ENCODE measurements at places on chromosomes 4 and X.
A peak's percentile ranks its signal among the peaks of the same experiment; 100 is the strongest.

- no peak for DNase-seq
Measured at GRCh38 chr4:128525387-128525786, 237.8 kb upstream of the PGRMC2 start.

DNA sequence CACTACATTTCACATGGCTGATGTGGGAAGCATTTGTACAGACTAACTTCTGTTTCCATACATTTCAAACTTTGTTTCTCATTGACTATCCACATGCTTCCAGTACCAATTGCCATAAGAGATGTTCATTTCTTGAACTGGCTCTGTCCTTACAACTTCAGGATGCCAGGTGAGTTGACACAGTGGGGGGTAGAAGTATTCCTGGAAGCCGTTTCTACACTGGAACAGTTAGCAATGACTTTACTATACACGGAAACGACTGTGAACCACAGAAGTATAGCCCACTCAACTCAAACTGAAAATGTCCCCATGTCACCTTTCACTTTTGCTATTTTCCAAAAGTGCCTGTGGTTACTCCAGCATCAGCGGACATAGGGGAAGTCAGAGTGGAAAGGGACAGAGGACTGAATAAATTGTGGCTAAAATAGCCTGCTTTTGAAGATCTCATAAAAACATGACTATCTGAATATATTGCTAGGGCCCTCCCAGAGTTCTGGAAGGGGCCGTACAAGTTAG is 38.0 kb upstream of the DSPP start:
- DNase-seq, result no peak

- no peak for DNase-seq
Measured at GRCh38 chr4:188296331-188296730, 157.1 kb downstream of the TRIML1 start.

GRCh38 chr4:77358315-77358928 is 201.4 kb downstream of the CCNG2 start:
- DNase-seq, result peak; percentile 60

- no peak for DNase-seq
Measured at GRCh38 chr4:80694171-80694570, 336.3 kb upstream of the BMP3 start.

GRCh38 chrX:3699821-3700381 is 13.5 kb downstream of the PRKX start:
- DNase-seq, result no peak

DNA sequence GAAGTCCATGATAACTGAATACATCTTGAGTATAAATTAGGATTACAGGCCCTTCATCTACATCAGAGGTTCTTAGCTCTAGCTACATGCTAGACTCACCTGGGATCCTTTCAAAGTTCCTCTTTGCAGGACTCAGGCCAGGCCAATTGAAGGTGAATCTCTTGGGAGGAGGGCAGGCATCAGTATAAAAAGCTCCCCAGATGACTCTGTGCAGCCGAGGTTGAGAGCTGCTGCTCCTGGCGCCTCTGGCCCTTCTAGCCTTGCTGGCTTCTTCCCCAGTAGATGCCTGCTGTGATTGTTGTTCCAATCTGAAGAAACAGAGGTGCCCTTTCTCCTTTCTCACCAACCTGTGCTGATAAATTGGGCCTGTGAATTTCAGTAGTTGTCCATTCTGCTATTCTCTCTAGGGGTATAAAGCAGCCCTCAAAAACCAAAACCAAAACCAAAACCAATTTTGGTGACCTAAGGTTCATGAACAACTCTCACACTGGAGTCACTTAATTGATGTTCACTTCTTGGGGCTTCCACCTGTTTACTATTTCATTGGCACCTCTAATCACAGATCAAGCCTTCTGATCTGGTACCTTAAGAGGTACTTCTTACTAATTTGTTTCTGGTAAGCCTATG is 78.7 kb downstream of the SUPT20HL2 start:
- no peak for DNase-seq

DNA sequence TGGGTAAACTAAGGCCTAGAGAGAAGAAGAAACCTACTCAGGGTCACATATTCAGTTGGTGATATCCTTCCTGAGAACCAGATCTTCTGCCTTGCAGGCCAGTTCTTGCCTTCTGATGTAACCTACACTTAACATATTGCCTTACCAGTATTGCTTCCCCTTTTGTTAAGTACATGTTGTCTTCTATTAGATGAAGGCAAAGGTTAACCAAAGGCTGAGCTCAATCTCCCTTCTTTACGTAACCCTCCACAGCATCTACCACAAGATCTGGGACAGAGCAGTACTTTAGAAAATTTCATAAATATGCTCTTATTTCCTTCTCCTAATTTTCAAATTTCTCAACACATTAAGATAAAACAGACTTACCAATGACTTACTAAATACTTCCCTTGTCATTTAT is 474.4 kb downstream of the SH2D1A start:
- no peak for DNase-seq

- no peak for DNase-seq
Measured at GRCh38 chr4:16590797-16591196, 307.6 kb downstream of the LDB2 start.

GRCh38 chr4:147760176-147760575 is 28.3 kb downstream of the ARHGAP10 start:
- no peak for DNase-seq

DNA sequence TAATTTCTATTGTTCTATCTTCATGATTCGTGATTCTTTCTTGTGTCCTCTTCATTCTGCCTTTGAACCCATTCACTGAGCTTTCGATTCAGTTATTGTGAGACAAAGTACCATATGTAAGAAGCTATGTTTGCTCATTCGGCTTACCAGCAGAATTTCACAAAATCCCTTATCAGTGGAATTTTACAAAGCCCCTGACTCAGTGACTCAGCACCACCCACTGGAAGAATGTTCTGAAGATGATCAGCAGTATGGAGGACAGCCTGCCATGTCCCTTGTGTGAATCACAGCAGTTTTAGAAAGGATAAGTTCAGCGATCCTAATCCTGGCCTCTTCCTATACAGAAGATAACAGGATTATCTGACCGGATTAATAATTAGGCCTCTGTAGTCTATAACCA is 5.8 kb upstream of the UXT start:
- DNase-seq, result no peak

GRCh38 chr4:33060674-33061542 is 2340.7 kb downstream of the PCDH7 start:
- DNase-seq, result peak; percentile 65
